Chondrocyte (in vitro differentiated cells): ENCODE measurements at places on chromosomes 1 and 21.

DNA sequence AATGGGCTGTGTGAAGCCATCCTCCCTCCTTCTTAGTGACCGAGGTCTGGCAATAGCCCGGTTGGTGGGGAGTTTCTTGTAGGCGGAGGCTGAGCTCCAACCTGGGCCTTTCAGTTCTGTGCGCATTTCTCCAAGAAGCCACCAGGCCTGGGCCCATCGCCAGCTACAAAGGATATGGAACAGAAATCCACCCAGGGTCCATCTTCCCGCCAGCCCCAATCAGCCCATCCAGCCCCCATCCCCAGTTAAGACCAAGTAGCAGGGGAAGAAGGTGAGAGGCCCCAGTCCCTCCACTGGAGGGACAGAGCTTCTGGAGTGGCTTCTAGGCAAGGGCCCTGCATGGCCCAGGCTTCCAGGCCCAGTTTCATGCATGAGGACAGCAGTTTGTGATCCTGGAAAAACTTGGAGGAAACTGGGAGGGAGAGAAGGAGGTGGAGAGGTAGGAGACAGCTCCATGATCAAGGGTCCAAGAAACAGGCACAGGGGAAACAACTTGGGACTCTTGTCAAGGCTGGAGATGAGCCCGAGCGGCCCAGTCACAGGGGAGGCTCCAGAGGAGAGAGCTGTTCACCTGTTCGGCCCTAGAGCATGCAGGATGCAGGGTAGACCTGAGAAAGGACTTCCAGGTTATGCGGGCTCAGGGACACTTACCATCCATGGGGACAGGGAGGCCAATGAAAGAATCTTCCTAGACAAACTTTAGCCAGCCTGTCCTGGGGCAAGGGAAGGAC lies 261.2 kb downstream of the PTPRU start:
- no peak for DNase-seq

- no peak for DNase-seq
Observed at GRCh38 chr1:222326006-222326709, 221.7 kb downstream of the HHIPL2 start.

DNA sequence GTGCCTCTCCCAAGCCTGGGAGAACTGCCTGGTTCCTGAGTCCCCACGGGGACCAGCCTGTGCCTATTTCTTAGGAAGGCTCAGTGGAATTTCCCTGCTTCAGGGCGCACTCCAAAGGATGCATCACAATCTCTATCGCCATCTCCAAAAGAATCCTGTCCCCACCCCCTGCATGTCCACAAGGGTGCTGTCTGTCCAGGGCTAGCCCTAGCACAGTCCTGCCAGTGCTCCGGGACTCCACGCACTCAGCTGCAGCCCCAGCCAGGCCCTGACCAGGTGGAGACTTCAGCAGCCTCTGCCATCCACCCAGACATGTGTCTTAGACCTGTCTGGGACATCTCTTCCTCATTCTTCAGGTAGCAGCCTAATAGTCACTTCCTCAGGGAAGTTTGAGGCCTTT lies 199.7 kb downstream of the GRIK3 start:
- DNase-seq, result peak; percentile 54

DNA sequence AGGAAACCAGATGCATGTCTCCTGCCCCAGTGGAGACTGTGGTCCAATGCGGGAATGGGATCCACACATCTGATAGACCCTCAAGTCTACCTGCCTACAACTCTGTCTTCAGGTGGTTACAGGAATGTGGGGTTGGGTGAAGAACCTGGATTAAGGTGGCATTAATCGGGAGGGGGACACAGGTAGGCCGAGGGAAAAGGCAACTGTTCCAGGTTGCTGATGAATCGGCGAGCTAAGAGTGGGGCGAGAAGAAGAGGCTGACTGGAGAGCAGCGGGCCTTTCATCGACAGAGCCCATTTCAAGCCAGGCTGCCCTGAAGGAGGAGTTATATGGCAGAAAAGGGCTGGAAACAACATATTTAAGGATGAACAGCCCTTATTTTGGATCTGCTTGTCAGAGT lies 836 bp downstream of the CD2 start:
- DNase-seq, result no peak

- no peak for DNase-seq
Observed at GRCh38 chr1:81708250-81708649, 92.5 kb upstream of the ADGRL2 start.

- peak; percentile 59 for DNase-seq
Observed at GRCh38 chr21:44010429-44010828, 1.7 kb upstream of the TRAPPC10 start.
